Retina (tissue), 1 donor: ENCODE measurements at places on chromosomes 6 and 20.

DNA sequence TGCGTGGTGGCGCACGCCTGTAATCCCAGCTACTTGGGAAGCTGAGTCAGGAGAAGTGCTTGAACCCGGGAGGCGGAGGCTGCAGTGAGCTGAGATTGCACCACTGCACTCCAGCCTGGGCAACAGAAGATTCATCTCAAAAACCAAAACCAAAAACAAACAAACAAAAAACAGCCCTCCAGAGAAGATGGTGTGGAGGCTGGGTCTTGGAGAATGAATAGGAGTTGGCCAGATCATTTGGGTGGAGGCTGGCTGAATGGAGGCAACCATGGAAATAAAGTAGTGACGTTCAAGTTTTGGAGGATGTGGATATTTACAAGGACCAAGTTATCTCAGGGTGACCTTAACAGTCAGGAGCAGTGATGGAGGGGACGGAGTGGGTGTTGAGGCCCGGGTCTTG lies 24.7 kb downstream of the HIVEP1 start:
- no peak for DNase-seq

DNA sequence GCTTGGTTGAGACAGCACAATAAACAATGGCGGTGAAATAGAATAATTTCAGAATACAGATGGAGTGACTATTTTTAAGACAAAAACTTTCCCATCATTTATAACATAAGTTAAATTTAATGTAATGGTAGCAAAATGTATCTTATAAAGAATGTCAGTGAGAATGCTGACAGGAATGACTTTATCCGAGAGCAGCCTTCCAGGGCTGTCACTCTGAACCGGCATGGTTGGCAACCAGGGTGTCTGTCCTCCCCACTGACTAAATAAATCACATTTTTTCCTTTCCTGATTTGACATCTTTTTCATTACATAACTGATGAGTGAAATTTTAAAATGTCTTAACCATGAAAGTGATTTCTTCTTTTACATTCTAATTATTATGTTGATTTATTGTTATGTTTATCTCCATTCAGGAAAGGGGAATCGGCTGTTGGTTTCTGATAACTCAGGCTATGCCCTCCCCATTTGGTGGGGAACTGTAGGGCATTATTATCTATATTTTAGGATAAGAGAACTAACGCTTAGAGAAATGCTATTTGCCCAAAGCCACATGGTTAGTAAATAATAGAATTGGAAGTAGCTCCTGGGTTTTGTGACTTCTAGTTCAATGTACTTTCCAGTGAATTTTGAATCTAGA lies 109.2 kb upstream of the OGFRL1 start:
- no peak for DNase-seq

DNA sequence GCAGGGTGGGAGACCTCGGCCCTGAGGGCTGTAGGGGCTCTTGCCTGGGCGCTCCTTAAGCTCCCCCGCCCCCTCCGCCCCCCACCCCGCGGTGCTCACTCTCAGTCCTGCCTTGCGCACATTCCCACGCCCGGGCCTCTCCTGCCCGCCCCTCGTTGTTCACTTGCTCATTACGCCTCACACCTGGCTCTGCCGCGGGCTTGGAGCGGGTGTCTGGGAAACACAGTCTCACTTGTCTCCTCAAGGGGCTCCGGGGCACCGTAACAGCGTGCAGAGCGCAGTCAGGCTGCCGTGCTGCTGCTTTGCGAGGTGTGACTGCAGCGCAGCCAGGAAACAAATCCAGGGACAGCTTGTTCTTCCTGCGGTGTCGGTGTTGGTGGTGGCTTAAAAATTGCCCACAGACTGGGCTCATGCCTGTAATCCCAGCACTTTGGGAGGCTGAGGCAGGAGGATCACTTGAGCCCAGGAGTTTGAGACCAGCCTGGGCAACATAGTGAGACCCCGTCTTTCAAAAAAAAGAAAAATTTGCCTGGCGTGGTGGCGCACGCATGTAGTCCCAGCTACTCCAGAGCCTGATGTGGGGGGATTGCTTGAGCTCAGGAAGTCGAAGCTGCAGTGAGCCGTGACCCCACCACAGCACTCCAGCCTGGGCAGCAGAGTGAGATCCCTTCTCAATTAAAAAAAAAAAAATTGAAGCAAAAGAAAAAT lies 4.6 kb downstream of the NPBWR2 start:
- peak; percentile 33 for DNase-seq

DNA sequence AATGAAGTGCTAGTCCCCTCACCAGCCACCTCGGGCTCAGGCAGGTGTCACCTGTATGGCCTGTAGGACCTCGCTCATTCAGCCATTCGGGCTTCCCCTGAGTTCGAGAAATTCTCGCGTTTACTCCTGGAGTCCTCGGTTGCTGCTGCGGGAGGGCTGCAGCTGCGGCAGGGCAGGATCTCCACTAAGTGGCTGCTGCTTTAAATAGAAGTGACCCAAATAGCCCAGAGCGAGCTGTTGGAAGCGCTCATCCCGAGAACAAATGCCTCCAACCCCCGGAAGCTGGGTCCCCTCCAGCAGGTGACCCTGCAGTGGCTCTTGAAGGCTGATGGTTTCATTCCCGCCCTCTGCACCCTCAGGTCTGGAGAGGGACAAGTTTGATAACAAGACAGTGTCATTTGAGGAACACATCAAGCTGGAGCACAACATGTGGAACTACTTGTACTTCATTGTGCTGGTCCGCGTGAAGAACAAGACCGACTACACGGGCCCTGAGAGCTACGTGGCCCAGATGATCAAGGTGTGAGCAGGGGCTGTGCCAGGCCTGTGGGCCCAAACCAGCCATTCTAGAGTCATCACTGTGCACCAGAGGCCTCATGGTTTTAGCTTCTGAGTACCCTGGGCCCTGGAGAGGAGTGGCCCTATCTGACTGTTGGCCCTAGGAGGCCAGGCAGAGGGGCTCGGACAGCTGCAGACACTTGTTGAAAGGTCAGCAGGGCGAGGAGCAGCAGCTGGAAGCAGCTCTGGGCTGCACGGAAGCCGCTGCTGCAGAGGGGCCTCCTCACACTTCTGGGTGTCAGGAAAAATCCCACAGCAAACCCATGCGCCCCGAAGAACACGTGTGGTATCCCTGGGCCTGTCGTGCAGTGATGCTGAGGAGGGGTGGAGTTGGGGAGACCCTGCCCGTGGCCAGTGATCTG lies 18.1 kb downstream of the UQCC2 start:
- no peak for DNase-seq

GRCh38 chr6:158121335-158121734 lies 46.7 kb downstream of the SERAC1 start:
- DNase-seq, result no peak

DNA sequence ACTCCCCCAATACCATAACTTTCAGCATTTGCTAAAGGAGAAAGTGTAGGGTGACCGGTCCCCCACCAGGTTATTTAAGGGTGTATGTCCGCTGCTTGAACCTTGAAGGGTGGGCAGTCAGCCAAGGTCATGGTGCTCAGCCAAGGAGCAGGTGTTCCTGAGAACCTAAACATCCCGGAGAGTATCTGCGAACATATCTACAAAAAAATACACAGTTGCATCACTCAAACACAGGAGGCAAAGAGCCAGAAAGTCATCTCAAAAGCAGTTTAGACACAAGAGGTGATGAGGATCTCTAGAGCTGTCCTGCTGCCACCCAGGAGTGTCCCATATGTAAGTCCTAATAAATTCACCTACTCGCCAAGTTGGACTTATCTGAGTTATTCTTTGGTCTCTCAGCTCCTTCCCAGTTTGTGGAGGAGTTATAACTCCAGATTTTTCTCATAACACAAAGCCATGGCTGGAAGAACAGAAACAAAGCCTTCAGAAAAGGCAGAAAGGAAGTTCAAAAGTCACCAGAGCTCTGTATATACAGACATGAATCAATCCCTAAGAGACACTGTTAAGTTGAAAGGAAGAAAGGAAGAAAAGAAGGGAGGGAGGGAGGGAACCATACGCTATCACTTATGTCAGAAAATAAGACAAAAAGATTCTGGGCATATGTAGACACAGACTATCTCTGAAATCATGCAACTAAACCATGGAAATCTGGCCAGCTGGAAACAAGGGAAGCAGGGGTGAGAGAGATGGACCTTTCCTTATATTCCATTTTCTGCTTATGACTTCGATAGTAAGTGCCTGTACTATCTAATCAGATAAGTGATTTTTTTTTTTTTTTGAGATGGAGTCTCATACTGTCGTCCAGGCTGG lies 11.3 kb downstream of the MBOAT1 start:
- no peak for DNase-seq

DNA sequence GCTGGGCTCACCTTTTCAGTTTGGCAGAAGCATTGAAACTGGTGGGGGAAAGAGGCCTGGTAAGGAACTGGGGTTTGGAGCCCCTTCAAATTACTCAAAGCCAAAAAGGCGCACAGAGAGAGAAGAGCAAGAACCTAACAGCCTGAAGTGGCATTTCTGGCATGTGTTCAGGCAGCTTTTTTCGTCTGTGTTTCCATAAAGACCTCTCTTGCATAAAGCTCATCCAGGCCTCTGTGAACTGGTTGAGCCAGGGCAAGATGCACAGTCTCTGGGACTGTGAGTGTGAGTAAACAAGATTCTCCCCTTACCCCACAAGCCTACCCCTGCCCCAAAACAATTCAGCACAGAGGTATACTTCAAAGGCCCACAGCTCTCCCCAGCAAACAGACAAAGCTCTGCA lies 167.8 kb downstream of the QRSL1 start:
- no peak for DNase-seq

DNA sequence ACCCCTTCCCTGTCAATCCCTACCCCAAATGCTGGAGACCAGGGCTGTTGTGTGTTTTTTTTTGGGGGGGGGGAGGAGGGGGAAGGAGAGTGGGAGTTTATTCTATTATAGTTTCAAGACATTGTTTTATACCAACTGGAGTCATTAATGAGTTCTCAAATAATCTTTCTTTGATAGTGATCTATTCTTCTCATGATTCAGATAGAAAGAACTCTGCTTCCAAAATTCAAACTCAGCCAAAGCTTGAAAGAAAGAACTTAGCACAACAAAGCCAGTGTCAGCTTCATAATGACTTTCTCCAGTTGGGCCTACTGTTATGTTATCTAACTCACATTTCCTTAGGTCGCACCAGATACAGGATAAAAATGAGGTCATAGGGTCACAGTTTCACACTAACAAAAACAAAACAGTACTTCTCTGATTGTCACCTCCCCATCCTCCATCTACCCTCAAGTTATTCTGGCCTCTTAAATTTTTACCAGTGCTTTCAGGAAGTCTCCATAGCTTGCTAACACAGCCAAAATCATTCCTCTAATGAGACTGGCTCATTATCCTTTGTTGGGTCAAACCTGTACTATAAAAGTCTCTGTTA lies 19.0 kb upstream of the MAP3K7 start:
- no peak for DNase-seq

GRCh38 chr20:31543966-31544598 lies 29.8 kb downstream of the HM13 start:
- DNase-seq, result no peak

DNA sequence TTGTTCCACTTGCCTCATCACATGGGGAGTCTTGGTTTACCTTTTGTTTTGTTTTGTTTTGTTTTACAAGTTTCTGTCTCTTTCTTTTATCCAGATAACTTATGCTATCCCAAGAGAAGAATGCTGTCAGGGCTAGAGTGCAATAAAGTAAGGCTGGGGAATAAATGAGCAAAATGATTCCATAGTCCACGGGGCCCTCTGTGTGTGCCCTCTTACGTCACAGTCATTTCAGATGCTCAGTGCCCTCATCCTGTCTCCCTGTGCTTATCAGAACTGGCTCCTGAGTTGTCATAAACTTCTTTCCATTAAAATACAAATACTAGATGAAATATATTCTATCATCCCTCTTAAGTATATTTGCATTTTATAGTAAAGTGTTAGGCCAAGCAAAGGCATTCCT lies 30.8 kb upstream of the ENPP1 start:
- DNase-seq, result no peak

- DNase-seq, result no peak
Observed at GRCh38 chr6:131003488-131004386, 59.3 kb downstream of the EPB41L2 start.

GRCh38 chr6:158567152-158567551 lies 7.3 kb downstream of the TMEM181 start:
- no peak for DNase-seq

GRCh38 chr6:154682633-154683125 lies 50.5 kb upstream of the SCAF8 start:
- no peak for DNase-seq

- no peak for DNase-seq
Observed at GRCh38 chr20:17657898-17658647, 24.0 kb downstream of the RRBP1 start.

GRCh38 chr20:63023936-63024571 lies 17.3 kb upstream of the BHLHE23 start:
- peak; percentile 58 for DNase-seq

- no peak for DNase-seq
Observed at GRCh38 chr6:155315516-155315871, 1.2 kb upstream of the TFB1M start.

DNA sequence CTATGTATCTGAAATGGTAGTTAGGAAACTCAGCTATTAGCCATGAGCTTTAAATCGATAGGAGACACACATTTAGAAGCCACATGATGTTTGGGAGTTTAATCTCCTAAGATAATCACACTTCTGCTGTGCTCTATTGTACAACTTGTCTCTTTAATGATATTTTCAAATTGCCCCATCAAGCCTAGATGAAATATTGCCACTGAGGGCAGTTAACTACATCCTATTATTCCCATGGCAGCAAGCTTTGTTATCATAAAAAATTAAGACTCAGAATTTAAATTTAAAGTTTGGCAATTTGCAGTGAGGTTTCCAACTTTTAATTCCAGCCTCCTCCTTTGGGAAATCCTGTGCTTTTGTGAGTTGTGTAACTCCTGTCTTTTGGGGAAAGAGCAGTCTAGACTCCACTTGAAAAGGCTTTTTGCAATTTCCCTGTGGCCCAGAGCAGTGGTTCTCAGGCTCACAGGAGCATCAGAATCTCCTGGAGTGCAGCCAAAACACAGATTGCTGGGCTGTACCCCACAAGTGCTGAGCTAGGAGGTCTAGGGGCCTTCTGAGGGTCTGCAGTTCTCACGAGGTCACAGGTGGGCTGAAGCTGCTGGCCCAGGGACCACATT lies 792.4 kb downstream of the QKI start:
- no peak for DNase-seq

- DNase-seq, result no peak
Observed at GRCh38 chr20:57465486-57465885, 59.5 kb downstream of the CTCFL start.

GRCh38 chr6:32954986-32955802 lies 2.3 kb upstream of the HLA-DMA start:
- DNase-seq, result no peak

GRCh38 chr6:170438402-170438753 lies 114.7 kb downstream of the PSMB1 start:
- DNase-seq, result peak; percentile 90

DNA sequence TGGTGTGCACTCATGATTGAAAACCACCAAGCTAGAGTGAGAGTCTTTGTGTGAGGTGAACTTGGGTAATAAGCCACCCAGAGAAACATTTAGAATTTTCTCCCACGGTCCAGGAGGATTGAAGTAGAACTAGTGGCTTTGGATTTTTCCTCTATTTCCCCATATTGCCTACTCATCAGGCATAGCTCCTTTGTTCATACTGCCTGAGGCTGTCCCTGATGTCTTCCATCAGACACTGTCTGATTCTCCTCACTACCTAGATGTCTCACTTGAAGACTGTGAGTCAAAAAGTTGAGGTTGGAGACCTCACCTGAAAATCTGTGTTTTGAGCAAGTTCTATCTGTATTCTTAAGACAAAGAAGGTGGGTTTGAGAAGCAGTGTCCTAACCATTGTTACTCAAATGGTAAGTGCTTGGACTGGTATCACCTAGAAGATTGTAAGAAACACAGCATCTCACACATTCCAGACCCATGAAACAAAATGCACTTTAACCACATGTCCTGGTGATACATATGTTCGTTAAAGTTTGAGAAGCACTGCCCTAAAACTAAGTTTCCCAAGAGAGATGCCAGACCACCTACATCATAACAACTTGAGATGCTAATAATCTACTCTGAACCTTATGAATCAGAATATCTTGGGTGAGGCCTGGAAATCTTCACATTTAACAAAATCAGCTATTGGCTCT lies 523.4 kb upstream of the BTBD3 start:
- DNase-seq, result no peak
